ENCODE measurements at places on chromosomes 3 and 15.

- DNase-seq, result peak; percentile 92
These were observed 112.0 kb upstream of the TJP1 start for GRCh38 chr15:29934251-29934650.

DNA sequence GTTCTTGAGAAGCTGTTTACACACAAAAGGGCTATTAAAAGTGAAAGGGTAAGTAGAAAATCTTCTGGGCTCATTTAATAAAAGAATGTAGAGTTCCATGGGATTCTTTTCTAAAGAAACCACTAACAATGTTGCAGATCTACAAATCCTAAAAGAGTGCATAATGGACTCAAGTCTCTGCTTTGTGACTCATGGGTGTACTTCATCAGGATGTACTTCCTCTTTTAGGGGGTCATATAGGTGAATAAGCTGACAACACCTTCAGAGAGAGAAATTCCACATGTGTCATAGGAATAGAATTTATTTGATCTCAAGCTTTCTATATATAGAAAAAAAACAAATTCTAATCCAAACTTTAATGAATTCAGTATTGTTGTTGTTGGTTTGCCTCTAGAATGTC is 355.5 kb downstream of the TIGIT start:
- peak; percentile 66 for DNase-seq

DNA sequence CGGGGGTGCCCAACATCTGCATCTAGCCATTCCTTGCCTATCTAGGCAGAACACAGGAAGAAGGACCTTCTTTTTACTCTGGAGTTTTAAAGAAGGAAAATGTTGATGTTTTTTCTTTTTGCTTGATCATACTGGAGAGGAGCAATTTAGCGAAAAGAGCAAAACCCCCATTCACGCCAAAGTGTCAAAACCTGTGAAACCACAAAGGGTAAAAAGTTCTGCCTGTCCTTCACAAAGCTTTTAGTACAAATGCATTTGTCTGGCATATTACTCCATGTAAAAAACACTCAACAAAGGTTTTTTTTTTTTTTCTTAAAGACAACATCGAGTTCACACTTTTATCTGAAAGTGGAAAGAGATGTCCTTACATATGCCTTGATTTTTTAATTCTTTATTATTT is 214.2 kb upstream of the MRPL3 start:
- no peak for DNase-seq

DNA sequence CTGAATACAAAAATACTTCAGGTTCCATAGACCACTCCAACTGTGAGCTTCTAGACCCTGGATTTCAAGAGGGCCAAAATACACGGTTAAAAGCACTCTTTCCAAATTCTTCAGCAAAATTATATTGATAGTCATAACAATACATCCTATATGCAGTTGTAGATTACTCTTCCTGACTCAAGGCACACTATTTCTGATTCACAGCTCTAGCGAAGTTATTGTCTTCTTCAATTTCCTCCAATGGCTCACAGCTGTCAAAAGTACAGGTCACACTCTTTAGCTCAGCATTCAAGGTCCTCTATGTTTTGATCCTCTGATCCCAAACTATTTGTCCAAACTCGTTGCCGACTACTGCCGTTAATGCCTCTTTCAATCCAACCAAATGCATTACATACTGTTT is 13.5 kb upstream of the CCDC80 start:
- no peak for DNase-seq

DNA sequence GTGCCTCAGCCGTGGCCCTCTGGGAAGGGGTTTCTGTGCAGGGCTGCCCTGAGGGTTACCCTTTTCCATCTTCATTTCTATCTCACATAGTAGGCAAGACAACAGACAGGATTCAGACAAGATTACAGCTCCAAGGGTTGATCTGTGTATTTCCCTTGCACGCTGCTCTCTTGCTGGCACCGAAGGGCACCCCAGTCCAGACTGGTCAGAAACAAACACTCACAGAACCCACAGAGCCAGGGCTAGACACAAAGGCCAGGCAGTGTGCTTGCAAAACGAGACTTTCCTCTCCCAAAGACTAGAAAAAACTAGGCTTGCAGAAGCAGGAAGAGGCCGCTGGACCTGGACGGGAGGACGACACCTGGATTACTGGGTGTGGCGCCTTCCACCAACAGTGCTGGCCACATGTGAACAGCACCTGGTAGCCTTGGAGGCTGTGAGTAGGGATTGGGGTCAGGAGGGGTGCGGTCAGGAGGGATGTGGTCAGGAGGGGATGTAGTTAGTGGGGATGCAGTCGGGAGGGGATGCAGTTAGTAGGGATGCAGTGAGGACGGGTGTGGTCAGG is 96.8 kb downstream of the BDH1 start:
- DNase-seq, result no peak

DNA sequence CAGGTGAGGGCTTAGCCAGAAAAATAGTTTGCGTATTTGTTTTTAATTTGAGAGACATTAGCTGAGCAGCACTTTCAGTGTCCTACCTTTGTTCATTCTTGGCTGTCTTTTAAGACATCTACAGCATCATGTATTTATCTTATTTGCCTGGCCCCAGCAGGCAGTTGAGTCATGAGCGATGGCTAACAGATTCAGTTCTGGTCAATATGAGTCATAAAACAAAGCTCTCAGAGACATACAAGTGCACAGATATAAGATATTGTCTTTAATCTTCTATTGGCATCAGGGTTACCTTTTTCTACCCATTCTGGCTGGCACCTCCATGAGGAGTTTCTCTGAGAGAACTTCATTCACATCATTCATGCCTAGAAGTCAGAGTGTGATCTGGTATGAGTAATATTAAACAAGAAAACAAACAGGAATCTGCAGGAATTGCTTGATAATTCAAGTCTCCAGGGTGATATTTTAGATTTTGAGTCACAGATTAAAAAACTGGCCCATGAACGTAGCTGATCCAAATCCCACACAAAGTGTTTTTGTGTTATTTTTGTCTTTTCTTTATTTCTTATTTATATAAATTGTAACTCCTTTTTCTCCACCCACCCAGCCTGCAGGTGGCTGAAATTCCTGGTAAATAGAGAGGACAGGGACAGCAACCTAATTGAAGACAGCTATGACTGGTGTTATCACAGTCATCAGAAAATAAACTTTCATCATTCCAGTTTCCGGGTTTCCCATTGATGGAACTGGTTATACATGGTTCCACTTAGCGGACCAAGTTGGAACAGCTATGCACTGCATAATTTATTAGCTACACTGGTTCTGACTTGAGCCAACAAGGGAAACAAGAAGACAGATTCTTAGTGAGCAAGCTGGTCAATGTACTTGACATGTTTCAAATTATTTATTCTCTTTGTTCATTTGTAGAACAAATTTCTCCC is 47.3 kb downstream of the PLSCR2 start:
- DNase-seq, result peak; percentile 74

- DNase-seq, result no peak
These were observed 30.2 kb downstream of the KY start for GRCh38 chr3:134620476-134621115.

GRCh38 chr15:78944669-78945407 is at the start of gene CTSH:
Gene CTSH (minus strand): TSS chr15:78945046. CDS start chr15:78944981, 65 bp downstream.
- DNase-seq, result peak; percentile 60

- DNase-seq, result no peak
These were observed 12.6 kb downstream of the TMEM43 start for GRCh38 chr3:14137445-14137844.

DNA sequence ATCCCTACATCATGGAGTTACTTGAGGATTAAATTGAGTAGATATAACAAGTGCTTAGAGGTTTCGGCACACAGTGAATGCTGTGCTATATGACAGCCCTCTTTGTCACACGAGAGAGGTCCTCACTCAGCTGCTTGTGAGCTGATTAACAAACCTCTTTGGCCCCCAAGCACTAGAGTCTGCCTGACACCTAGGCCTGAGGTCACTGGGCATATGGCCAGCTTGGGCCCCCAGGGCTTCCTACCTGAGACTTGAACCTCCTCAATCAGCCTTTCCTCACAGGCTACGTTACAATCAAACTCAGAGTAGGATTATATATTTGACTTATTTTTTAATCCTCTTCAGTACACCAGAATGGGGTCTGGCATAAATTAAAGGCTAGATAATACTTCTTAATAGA is 88.8 kb downstream of the WDR72 start:
- no peak for DNase-seq

DNA sequence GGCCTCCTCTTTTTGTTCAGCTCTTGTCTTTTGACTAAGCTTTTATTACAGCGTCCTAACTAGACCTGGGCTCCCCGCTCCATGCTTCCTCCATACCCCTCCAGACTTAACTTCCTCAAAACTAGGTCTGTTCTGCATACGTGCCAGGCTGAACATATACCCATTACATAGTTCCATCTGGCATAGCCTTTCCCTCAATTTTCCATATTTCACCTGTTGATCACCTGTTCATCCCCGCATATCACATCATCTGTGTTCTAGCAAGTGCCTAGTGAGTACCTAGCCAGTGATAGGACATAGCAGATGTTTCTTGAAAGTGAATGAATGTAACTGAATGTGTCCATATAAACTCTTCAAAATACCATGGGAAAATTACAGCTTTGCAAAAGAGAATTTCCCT is 36.0 kb downstream of the PARP14 start:
- no peak for DNase-seq

GRCh38 chr3:52831500-52832301 is 1.2 kb upstream of the ITIH4 start:
- DNase-seq, result peak; percentile 89

DNA sequence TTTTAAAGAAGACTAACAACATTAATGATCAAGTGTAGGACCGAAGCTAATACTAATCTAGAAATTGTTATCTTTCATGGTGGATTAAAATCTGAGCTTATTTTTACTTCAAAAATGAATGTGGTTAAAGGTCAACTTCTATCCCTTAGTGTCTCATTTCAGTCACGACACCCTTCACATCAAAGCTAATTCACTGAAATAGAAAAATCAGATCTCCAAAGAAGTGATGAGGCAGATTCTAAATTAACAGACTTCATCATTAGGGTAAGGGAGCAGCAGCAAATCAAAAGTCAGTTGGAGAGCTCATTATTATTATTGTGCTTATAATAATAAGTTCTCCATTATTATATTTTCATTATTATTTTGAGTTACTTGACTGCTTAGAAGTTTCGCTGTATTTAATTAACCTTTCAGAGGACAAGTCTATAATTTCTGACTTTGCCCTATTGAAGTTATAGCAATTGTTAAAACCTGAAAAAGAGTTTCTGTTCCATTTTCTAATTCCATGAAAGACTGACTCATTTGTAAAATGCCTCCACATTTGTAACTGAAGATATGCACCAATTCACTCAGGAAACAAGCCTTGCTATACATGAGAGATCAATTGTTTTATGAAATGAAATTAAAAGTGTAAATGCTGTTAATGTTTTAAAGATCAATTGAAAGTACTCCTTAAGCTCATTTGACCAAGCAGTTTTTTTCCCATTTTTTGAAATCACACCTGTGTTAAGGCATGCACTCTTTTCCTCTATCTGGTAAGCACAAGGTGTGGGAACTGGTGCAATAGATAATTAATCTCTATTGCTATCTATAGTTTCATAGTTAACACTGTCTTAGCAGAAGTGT is 23.1 kb upstream of the CMC1 start:
- no peak for DNase-seq

GRCh38 chr3:128495435-128495970 is 2.5 kb upstream of the GATA2 start:
- DNase-seq, result no peak

DNA sequence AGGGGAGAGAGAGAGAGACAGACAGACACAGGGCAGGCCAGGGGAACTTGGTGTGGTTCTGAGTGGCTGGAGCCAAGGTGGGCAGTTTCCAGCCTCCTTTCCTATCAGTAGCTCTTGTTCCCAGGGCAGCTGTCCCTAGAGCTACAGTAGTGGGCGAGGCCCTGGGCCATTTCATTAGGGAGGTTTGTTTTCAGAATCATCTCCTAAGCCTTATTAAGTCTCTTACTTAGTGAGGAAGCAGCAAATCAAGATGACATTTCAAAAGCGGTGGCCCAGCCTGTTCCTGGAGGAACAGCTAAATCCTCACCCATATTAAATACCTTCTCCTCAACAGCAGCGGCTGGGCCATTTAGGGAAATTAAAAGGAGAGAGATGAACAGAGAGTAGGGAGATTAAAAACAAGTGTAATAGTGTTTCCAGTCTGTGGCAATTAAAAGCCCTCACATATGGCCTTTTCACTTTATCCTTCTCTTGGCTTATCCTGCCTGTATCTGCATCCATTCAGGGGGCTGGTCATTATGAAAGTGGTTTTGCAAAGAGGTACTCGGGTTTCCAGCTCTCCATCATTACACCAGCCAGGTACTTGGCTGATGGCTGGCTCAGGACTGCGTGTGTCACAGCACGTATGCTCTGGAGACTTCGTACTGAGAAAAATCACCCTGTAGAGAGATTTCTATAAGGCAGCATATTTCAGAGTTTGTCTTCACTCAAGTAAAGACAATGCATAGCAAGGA is 91.9 kb upstream of the PRR23C start:
- DNase-seq, result no peak

GRCh38 chr15:58513008-58513407 is 81.2 kb downstream of the LIPC start:
- DNase-seq, result no peak

DNA sequence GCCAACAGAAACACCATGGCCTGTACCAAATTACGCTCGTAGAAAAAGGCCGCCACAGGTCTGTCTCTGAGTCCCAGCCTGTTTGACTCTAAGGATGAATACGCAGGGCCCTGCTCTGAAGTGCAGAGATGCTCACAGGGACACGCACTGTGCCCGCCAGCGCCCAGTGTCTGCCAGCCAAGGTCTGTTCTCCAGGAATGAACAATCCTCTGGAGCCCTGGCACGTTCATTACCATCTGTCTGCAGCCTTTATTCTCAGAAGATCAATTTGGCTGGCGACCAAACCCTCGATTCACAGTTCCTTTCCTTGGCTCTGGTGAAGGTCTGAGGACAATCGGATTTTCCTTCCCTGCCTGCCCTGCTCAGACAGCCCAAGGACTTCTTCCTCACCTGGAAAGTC is 66.3 kb downstream of the NIPA2 start:
- no peak for DNase-seq

DNA sequence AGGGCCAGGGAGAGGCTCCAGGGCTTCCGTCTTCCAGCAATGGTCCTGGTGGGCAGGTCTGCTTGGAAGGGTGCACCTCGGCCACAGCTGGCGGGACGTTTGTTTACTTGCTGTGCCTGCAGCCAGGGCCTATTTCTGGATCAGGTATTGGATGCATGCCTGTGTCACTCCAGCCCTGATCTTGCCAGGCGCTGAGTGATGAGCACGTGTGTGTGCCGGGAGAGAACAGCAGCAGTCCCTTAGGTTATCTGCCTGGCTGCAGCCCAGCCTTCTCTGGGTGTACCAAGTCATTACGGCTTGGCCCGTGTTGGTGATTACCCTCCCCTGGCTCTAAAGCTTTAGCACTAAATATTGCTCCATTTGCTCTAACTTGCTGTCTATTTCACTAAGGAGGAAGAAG is 14.9 kb downstream of the CCDC32 start:
- no peak for DNase-seq

Data from EL (cell line).